GM12892 (cell line): ENCODE measurements at places on chromosomes 7 and 10.

DNA sequence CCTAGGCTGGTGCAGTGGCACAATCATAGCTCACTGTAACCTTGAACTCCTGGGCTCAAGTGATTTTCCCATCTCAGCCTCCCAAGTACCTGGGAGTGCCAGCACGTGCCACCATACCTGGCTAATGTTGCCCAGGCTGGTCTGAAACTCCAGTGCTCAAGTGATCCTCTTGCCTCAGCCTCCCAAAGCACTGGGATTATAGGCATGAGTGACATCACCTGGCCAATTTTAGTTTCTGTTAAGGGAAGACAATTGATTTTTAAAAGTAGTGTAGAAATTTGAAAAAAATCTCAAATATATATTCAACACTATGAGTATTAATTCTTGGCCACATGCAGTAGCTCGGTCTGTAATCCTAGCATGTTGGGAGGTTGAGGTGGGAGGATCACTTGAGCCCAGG lies 121.9 kb upstream of the RHEB start:
- no peak for DNase-seq

DNA sequence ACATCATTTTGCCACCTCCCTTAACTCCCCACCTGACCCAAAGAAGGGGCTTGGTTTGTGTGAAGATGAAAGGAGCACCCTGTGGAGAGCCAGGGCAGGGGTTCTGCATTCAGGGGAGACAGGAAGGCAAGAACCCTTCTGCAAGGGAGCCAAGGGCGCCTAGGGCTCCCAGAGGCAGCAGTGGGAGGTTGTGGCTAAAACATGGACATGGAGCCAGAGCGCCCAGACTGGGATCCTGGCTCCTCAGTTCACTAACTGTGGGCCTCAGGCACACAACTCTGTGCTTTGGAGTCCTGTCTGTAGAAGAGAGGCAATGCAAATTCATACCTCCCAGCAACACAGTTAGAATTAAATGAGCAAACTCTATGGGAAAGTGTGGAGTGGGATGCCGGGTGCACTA lies 123.1 kb upstream of the MACROH2A2 start:
- DNase-seq: no peak

DNA sequence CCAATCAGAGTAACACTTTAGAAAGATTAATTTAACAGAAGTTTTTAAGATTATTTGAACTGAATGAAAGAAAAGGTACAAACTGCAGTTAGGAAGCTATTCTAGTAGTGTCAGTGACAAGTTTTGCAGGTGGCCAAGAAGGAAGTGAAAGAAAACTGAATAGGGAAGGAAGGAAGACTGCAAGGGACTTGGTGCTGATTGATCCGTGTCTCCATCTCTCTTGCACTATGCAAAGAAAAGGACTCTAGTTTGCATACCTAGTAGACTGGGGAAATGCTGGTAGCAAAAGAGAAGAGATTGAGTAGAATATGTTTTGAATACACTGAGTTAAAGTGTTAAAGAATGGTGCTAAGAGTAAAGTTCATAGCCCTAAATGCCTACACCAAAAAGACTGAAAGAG lies 33.0 kb downstream of the OR6V1 start:
- no peak for DNase-seq

- no peak for DNase-seq
These were observed 236.2 kb upstream of the PITRM1 start for GRCh38 chr10:3408603-3409365.

GRCh38 chr7:72313906-72314305 lies 98.2 kb downstream of the CALN1 start:
- DNase-seq: no peak

DNA sequence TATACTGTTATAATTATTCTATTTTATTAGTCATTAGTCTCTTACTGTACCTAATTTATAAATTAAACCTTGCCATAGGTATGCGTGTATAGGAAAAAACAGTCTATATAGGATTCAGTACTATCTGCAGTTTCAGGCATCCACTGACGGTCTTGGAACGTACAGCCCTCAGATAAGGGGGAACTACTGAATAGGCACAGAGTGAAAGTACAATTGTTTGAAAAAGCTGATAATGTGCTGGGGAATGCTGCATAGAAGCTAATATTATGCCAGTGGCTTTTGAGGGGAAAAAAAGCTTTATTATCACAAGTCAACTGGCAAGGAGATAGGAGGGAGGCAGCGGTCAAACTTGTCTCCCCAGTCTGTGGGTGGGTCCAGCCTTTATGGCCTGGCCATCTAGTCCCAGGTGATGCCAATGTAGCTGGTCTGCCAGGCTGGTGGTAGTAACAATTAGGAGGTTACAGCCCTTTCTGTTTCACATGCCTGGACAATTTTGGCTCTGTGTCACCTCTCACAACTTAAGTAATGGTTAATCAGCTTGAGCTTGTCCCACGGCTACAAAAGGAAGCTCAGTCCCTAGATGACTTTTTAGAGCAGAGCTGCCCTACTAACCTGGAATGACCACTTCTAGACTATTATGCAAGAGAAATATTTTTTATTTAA lies 8.3 kb upstream of the FMC1 start:
- no peak for DNase-seq

DNA sequence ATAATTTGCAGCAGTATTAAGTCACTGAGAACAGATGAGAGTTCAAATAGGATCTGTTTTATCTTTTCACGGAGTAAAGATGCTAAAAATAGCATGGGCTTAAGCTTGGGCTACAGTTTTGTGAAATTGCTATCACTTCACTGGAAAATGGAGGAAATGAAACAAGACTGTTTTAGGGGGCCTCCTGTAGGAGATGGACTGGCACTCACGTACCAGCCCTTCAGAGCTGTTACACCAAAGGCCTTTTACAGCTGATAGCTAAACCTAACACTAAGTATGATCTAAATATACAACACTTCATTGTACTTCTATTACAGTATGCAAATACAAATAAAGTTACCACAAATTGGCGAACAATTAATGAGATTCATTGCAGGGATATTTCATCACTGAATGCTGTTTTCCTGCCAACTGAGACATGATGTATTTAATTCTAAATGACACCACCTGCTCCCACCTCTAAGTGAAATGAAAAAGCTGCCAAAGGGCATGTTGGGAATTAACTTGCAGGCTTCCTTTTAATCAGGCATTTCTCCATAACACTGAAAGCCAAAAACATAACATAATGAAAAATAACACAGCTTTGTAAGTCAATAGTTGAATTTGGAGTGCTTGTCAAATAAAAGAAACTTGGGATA lies 304.5 kb upstream of the LRRN3 start:
- DNase-seq: no peak

GRCh38 chr10:88042160-88043100 lies 179.0 kb downstream of the PTEN start:
- no peak for DNase-seq

GRCh38 chr10:45373576-45374349 lies at the start of gene ALOX5:
TSS of gene ALOX5 (plus strand) at chr10:45374216. CDS start at chr10:45374280, 64 bp downstream.
- DNase-seq: peak; percentile 56

DNA sequence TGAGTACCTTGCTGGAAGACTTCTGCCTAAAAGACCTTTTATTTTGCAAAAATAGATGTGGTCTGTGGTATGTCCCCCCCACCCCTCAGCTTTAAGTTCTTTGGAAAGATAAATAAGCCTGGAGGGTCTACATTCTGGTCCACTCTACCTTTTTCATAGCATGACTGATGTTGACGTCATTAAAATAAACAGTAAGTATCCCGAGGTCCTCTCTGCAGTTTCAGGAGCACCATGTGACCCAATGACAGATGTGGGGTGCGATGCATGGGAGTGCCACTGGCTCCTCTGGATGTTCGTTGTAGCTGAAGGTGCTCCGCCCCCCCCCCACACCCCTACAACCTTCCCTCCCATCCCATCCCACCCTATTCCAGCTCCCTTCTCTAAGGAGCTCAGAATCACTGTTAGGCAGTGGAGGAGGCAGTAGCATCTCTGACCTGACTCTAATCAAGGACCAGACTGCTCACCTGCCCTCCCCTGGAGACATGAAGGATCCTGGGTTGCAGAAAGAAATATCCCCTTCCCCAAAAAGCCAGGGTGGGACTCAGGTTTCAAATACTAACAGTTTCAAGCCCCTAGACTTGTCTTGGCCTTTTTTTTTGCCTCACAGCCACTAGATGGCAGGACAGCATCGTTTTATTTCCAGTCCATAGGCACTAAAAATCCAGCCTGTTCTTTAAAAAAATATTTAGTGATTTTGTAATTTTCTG lies 25.1 kb downstream of the CASP7 start:
- no peak for DNase-seq

DNA sequence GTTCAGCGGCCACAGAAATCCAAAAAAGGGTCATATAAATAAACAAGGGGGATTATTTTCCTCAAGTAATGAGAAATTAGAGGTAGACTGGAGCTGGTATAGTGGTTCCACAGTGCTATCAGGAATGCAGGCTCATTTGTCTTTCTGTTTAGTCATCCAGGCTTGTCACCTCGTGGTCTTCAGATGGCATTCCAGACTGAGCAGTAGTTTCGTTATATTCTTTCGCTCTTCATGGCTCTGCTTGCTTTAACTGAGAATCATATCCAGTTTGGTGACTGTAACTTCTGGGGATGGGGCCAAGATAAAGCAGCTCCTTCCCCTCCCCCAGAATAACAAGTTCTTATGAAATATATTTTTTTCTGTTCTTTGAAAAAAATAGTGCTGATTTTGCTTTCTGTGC lies 9.5 kb downstream of the ANKIB1 start:
- no peak for DNase-seq

- DNase-seq: no peak
These were observed 2.5 kb downstream of the SAP25 start for GRCh38 chr7:100570954-100571828.

DNA sequence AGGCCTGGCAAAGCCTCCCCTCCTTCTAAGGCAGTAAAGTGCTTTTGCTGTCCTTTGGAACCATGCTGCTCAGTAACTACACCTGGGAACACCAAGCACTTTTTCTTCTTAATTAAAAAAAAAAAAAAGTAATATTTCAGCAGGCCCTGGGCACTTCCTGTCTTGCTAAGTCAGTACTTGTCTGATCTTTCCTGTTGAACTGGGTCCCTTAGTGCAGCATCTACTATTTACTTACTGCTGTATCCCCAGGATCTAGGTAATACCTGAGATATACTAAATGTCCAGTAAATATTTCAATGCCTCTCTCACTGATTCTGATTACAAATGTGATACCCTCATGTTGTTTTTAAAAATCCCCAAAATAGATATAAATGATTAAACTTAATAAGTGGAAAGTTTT lies 77.4 kb downstream of the PPP1R3C start:
- DNase-seq: no peak

DNA sequence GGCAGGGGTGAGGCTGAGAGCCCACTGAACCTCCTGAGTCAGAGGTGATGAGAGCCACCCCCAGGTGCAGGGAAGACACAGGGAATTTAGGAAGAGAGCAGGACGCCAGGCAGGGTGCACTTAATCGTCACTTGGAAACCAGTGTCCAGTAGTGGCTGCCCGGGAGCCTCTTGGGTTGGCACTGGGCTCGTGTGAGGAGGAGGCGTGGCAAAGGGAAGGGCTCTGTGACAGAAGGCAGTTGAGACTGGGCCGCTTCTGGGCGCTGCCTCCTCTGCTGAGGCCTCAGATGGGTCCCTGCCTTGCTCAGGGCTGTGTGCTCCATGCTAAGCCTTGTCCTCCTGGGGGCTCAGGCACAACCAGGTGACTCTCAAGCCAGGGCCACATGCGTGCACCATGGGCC lies 13.3 kb downstream of the RET start:
- no peak for DNase-seq

DNA sequence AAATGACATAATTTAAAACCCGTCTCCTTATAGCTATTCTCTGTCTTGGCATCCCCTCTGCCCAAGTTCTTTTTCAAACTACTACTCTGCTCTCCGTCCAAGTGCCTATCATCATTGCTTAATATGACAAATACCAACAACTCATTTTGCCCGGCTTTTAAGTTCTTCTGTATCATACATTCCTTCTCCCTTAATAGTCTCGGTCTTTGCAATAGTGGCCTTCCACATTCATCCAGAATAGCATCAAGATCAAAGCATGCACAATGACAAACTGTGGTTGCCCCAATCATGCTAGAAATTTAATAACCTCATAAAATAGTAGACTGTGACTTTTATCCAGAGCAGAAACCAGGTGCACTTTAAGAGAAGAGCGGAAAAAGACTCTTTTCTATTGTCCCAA lies 198.9 kb downstream of the ETV1 start:
- DNase-seq: no peak

DNA sequence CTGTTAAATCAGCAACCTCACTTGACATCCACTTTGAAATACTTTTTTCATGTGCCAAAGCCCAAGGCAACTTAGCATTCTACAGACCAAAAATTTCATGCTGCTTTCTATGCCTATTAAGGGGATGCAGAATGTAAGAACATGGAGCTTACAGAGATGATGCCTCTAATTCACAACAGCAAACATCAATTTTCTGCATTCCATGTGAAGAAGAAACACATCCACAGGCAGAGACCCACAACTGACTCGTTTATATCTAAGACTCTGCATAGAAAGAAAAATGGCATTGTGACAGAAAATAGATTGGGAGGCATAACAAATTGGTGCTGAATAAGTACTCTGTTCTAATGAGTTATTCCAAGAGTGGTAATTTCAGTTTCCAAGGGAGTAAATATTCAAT lies 107.6 kb downstream of the SGMS1 start:
- no peak for DNase-seq

DNA sequence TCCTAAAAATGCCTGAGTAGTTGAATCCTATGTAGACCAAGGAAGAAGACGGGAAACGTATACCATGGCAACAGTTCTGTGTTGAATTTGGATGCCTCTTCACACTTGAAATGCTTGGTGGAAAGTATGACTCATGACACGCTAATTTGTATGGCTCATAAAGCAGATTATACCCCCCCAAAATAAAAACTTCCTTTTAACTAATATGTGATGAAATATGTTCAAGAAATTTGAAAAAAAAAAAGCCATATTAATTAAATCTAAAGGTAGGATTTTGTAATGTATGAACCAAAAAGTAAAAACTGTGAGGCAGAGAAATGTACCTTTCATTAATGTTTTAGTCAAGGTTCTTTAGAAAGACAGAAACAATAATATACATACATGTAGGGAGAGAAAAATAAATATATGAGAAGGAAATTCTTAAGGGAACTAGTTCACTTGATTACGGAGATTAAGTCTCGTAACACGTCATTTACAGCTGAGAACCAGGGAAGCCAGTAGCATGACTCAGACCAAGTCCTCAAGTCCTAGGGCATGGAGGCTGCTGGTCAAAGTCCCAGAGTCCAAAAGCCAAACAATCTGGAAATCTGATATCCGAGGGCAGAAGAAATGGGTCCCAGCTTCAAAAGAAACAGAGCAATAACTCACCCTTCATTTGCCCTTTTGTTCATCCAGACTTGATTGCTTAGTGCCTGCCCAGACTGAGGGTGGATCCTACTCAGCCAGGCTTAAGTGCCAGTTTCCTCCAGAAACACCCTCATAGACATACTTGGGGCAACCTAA lies 485.1 kb downstream of the SEMA3D start:
- DNase-seq: no peak

GRCh38 chr10:92385831-92386230 lies 94.9 kb downstream of the MARCHF5 start:
- DNase-seq: no peak
